ENCODE measurements at places on chromosomes 3 and 15. TPM values are rescaled to one million over a fixed set of nuclear protein-coding genes. Genes with fewer than 3 reads are reported as not detected.

The PLSCR2 gene
- not detected for total RNA-seq

DNA sequence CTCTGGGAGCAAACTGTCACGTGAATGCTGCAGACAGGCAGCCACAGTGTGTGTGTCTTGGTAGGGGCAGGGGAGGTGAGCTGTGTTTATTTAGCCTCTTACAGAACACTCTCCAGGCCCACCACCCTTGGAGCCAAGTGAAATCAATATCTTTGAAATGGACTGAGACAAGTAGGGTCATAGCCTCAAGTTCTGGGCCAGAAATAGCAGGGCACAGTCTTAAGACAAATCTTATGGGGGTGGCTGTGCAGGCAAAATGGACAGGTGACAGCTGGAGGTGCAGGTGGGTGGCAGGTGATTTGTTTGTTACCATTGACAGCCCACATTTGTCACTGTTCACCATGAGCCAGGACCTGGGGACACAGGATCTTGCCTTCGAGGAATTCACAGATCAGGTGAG lies 93.6 kb upstream of the NMNAT3 start:
- no peak overlapping the region for H3K4me3 ChIP-seq
- no peak for DNase-seq
- no peaks in the 10 kb centered on the region for H3K4me1 ChIP-seq

DNA sequence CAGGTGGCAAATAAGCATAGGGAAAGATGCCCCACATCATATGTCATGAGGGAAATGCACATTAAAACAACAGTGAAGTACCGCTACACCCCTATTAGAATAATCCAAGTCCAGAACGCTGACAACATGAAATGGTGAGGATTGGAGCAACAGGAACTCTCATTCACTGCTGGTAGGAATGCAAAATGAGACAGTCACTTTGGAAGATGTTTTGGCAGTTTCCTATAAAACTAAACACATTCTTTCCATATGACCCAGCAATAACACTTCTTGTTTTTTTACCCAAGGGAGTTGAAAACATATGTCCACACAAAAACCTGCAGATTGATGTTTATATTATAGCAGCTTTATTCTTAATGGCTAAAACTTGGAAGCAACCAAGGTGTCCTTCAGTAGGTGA lies 116.4 kb upstream of the TOPAZ1 start:
- no peak overlapping the region for H3K4me3 ChIP-seq
- H3K36me3 ChIP-seq = no peaks in the 10 kb centered on the region
- no peak for DNase-seq
- H3K27ac ChIP-seq = no peak overlapping the region

DNA sequence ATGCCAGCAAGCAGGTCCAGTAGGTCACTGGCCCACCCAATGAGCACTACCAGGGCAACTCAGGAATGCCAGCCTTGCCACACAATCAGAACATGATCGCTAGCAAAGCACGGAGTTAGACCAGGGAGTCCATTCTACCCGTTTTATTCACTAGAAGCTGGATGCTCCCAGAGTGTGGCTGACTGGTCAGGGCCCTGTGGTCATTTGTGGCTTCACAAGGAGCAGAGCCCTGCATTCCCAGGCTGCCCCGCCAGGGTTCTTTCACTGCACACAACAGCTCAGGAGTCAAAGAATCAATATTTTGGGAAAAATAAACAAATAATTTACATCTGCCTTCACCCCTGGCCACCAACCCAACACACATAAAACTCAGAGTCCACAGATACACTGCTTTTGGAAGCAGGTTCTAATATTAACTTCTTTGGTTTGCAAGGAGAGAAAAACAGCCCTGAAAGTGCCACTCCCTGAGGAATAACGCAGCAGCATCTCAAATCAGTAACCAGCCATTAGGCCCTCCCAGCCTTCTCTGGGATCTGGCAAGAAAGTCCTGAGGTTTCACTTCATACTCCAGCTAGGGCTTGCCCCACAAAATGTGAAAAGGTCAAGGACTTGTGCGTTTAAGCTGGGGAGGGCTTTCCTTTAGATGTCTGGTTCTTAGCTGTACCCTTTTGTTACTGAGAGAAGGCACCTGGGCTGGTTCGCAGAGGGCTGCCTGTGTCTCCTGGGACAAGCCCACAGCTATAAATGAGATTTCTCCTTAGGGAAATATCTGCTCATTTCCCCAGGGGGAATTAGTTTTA lies 16.0 kb downstream of the SIAH2 start:
- H3K36me3 ChIP-seq = peaks cover 5% of the 10 kb centered on the region
- H3K27ac ChIP-seq = peak overlapping the region; percentile 40
- H3K27me3 ChIP-seq = no peaks in the 10 kb centered on the region
